ENCODE measurements at places on chromosomes 7 and 10.

GRCh38 chr7:129262324-129262723, 37.5 kb downstream of the AHCYL2 start:
- DNase-seq: no peak

- DNase-seq: no peak
Observed at GRCh38 chr10:16381083-16381482, 55.7 kb upstream of the PTER start.

- no peak for DNase-seq
Observed at GRCh38 chr10:67221939-67222494, 296.2 kb downstream of the LRRTM3 start.

GRCh38 chr10:32039734-32040133, 16.5 kb downstream of the KIF5B start:
- DNase-seq: no peak

GRCh38 chr7:142439739-142440138, 181.9 kb upstream of the PRSS58 start:
- no peak for DNase-seq

DNA sequence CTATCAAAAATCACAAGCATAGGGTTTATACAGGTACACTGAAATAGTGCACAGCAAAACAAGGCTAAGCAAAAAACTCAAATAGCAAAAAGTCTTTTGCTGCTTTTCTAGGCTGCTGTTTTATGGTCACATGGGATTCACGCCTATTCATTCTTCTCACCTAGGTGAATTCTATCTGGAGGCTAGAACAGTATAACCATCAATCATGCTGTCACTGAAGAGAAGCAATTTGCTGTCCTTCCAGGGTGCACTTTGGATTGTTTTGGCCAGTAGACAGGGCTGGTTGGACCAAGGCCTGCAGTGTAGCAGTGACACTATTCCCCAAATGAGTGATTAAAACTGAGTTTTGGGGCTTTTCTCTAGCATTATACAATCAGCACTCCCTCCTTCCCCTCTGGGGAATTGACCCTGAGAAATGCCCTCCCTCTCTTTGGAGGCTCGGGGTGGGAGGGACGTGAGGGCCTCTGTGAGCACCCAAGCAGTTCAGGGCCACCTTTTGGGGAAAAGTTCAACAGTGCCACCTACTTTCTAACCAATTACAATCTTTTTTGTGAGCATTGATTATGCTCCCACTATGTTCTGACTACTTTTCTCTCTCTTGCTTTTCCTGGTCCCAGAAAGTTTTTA, 16.2 kb upstream of the SND1 start:
- DNase-seq: no peak

- DNase-seq: no peak
Observed at GRCh38 chr10:4763960-4764428, 62.0 kb upstream of the AKR1E2 start.

GRCh38 chr7:519484-520390, at the start of gene PDGFA:
Gene PDGFA, minus strand, starts transcription at chr7:519846. Its CDS starts 845 bp downstream, at chr7:519001.
- DNase-seq: no peak

GRCh38 chr10:73079779-73080541, 16.7 kb downstream of the P4HA1 start:
- no peak for DNase-seq

- DNase-seq: no peak
Observed at GRCh38 chr7:138813945-138814344, 15.9 kb upstream of the ATP6V0A4 start.

DNA sequence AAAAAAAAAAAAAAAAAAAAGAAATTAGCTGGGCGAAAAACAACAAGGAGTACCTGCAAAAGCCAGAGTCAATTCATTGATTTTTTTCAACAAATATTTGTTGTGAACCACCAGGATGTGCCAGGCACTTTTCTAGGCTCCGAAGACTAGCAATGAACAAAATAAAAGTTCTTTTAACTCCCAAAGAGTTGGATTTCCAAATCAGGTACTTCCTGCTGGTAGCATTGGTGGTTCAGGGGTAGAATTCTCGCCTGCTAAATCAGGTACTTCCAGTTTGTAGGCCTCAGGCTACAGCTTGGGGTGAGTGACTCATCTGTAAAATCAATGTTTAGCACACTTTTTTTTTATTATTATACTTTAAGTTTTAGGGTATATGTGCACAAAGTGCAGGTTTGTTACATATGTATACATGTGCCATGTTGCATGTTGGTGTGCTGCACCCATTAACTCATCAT, 10.9 kb downstream of the PPA1 start:
- no peak for DNase-seq

DNA sequence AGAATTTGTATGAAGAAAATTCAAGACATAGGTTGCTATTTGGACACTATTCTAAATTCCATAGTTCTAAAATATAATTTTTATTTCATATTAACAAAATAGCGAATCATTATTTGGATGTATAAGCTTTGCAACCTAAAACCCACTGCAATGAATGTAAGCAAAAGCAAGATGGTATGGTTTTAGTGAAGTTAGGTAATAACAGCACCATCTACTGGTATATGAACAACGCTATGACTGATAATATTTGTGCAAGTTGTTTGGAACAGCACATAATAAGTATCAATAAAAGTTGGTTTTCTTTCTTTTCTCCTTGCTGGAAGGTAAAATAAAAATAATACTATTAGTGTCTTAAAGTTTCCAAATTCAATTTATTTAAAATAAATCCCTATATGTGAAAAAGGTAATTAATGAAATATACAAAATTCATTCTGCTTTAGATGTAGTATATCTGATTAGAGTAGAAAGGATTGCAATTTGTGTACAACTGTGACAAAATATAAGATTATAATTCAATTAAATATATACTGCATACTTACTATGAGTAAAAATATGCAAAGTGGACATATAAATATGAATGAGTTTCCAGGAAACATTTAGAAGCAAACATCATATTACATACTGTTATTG, 79.0 kb upstream of the LSM8 start:
- DNase-seq: no peak

- DNase-seq: no peak
Observed at GRCh38 chr7:36284456-36285090, 105.1 kb upstream of the ANLN start.

DNA sequence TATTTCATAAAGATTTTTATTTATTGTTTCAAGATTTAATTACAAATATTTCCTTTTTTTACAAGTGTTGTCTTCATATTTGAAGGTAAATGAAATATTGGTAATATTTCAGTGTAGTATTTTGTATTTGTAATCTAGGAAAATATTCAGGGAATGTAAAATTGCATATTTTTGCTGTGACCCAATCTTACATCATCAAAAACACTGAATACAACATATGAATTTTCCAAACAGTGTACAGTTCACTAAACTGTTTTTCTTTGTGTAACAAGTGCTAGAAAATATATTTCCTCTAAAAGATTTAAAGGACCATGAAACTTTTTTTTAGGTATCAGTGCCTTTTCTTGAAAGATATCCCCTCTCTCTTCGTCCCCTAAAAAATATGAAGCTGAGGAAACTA, 251.9 kb upstream of the KCND2 start:
- DNase-seq: no peak

DNA sequence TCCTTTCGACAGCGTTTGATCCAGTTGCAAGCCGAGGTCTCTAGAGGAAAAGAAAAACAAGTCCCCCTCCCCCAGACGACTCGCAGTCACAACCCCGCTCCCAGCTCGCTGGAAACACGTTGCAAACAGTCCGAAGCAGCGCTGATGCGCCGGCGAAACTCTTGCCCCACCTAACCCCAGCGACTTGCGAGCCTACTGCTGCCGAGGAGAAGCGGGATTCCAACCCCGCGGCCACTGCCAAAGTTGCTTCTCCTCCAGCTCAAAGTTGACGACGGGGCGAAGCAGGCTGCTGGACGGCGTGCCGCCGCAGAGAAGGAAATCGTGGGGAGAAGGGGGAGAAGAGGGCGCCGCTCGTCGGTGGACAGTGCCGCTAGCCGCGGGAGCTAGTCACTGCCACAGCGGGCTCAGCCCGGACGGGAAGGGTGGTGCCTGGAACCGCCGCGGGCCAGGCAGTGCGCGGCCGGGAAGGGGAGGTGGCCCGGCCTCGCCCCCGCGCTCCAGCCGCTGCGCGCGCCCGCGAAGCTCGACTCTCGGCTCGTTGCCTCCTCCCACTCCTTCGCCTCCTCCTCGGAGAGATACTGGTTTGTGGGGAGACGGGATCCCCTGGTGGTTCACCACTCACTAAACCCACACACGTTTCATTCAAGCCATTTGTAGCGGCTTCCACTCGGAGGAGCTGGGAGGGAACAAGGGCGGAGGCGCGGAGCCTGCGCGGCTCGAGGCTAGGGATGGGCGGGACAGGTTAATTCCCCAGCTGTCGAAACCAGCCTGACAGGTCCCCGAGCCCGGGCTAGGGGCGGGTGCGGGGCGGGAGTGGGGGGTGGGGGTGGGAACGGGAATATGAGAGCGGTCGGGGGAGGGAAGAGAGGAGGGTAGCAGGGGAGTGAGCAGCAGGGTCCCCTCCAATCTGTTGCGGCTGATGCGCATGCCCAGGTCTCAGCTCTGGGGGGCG, at the start of gene GPR37:
TSS of gene GPR37 (minus strand) at position 392 of the 952 bp plus-strand sequence. CDS start 816 bp downstream, outside the sequence.
- DNase-seq: peak; percentile 27

DNA sequence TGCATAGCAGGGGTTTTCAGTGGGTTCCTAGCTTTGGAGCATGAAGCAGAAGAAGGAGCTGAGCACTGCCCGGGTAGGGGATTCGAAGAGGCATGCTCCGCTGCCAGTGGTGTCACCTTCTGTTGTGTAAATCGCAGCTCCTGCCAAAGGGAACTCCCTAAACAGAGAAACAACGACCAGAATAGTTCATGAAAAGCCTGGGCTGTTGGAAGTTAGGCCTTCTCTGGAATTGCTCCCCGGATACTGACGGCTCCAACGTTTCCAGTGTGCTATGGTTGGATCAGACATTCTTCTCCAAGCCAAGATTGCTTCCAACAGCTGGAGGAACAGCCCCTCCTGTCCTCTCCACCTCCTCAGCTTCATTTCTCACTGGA, 546.0 kb upstream of the FZD8 start:
- no peak for DNase-seq

- DNase-seq: no peak
Observed at GRCh38 chr10:71542478-71542877, 145.8 kb downstream of the CDH23 start.

- no peak for DNase-seq
Observed at GRCh38 chr10:118310822-118311221, 31.3 kb downstream of the FAM204A start.

DNA sequence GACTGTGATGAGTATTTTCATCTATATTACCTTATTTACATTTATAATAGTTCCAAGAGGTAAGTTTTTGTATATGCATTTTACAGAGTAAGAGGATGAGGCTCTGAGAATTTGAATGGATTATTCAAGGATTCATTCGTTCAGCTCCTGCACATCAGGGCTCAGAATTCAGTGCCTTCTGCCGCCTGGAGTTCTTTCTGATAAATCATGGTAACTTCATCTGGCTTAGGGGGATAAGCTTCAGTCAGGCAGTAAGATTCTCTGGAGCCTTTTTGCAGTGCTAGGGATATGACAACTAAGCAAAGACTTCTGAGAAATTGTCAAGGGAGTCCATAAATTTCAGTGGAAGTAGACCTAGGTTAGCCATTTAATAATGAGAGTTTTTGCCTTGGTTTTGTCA, 668.6 kb downstream of the NRG3 start:
- DNase-seq: no peak

DNA sequence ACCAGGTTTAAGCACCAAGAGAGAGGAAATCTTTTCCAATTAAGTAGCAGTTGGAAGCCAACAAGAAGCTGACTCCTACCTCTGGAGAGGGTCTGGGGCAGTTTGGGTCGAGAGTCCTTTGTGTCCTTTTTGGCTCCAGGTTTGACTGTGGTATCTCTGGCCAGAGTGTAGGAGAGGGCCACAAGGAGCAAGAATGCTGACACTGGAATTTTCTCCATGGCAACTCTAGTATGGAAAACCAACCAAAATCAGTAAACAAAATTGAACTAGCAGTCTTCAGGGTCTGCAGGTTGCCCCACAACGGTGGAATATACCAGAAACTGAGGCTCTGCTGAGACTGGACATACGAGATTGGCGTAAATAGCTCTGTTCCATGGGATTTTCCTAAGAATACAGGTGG, 3.2 kb downstream of the AGR2 start:
- no peak for DNase-seq

- DNase-seq: peak; percentile 33
Observed at GRCh38 chr7:3300651-3301448, at the start of gene SDK1. Gene SDK1, plus strand, starts transcription at chr7:3301252. Its CDS starts 335 bp downstream, at chr7:3301587.

GRCh38 chr10:124350806-124351205, 67.9 kb downstream of the OAT start:
- no peak for DNase-seq

DNA sequence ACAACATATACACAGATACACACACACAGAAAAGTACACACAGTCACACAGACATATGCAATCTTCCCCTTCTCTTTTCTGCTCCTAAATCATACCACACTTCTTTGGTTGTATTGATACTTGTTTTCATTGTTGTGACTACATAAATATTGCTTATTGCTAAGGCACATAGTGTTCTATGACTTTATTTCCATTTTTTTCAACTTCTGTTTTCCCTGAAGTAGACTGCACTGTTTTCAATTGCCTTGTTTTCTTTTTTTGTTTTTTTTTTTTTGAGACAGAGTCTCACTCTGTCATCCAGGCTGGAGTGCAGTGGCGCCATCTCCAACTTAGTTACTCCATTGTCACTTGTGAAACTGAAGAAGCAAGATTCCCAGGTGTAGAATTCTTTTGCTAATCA, 10.0 kb upstream of the PRKAR2B start:
- DNase-seq: no peak

- no peak for DNase-seq
Observed at GRCh38 chr7:4861673-4862072, at the start of gene PAPOLB. Gene PAPOLB, minus strand, starts transcription at chr7:4862030. Its CDS starts 220 bp downstream, at chr7:4861810.

DNA sequence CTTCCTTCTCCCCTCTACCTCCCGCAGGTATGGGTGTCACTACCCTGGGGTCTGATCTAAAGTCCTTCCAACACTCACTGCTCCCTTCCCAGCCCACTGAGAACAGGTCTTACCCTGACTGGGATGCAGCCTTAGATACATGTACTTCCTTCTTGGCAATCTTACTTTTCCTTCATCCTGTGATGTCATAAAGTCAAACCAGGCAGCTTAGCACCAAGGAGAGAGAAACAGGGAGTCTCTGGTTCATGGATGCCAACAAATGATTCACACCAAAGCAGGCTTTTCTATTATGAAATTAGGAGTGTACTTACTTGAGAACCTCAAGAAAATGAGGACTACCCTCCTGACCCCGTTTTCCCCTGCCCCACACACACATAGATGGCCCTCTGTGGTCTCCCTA, 111.0 kb upstream of the KMT2E start:
- no peak for DNase-seq
